ENCODE measurements at places on chromosomes 6 and 20.

GRCh38 chr6:157232161-157232895 is 91.0 kb downstream of the TMEM242 start:
- no peak for DNase-seq

DNA sequence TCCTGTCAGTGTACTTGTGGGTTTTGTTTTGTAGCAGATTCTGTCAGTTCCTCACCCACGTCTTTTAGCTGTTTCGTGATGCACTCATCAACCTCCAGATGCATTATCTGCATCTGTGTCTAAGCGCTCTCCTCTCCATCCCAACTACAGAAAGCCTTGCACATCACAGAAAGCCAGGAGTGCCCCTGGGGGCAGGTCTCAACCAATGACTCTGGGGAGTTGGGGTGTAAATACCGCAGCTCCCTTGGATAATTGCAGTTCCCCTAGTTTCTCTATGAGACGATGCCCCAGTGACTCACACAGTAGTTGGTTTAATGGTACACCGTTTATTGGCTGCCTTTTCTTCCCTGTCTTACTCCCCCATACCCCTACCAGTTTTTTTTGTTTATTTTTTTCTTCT is 158.1 kb downstream of the SOX4 start:
- no peak for DNase-seq

DNA sequence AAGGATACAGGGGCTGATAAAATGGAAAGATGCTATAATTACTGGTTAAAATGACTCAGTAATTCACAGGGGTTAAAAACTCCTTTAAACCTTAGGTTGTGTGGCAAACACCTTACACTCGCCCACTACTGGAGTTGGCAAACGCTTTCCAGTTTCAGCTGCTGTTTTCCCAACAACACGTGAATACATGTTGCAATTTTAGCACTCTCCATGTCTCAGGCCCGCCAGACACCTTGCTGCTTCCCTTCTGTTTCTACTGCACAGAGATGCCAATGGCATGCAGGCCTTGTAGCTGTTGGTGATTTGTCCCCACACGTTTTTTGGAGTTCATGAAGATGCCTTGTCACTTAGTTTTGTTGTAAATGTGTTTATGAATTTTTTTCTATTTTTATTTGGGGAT is 5.3 kb upstream of the TTPAL start:
- no peak for DNase-seq

GRCh38 chr6:2733324-2733723 is 17.4 kb downstream of the MYLK4 start:
- DNase-seq: no peak

GRCh38 chr20:61957961-61958715 is 107.5 kb downstream of the TAF4 start:
- no peak for DNase-seq

DNA sequence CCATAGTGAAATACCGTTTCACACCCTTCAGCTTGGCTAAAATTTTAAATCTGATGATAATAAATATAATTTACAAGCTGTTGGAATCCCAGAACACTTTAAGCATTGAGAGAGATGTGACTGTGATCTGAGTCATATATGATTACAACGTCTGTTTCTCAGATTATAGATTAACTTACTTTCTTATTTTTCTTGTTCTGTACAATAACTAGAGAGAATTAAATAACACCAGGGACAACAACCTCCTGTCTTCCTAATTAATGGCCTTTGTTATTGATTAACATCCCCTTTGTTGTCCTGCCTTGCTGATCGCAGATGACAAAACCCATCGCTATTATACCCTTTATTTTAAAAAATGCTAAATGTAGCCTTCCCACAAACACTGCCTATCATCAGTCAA is 87.8 kb upstream of the EZR start:
- no peak for DNase-seq

DNA sequence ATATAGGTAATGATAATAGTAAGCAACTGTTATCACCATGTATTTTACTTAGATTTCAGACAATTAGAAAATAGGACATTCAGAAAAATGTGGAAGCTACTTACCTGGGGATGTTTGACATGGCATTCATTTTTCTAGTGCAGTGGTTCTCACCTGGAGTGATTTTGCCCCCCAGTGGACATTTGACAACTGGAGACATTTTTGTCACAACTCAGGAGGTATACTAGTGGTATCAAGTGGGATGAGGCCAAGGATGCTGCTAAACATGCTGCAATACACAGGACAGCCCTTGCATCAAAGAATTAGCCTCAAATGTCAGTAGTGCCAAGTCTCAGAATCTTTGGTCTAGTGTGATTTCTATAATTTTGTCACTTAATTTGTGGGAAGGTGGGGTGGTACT is 36.1 kb downstream of the NUS1 start:
- DNase-seq: no peak

DNA sequence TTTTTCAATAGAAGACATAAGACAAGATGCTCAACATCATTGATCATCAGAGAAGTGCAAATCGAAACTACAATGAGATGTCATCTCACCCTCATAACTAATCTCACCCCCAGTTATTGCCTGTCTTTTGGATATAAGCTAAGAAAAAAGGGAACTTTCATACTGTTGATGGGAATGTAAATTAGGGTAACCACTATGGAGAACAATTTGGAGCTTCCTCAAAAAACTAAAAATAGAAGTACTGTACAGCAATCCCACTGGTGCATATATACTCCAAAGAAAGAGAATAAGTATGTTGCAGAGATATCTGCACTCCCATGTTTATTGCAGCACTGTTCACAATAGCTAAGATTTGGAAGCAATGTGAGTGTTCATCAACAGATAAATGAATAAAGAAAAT is 26.4 kb upstream of the PHF3 start:
- no peak for DNase-seq

DNA sequence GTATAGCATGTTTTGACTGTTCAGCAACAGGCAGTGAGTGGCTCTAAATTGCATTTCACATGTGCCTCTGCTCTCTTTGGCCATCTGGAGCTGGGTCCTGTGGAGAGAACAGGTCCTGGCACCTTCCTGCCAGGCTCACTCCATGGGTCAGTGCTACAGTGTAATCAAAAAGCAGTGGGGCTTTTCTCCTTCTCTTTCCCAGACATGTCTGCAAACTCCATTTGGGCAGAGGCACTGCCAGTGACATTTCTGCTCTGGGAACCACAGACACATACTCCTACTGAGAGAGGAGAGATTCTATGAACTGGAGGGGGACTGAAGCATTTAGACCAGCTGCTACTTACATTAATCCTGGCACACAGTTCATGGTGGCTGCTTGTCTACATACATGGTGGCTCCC is 68.3 kb upstream of the TRAF3IP2 start:
- DNase-seq: no peak

GRCh38 chr20:46020555-46020954 is 8.5 kb upstream of the SLC12A5 start:
- no peak for DNase-seq

- DNase-seq: no peak
Measured at GRCh38 chr20:4509825-4510522, 211.7 kb upstream of the PRND start.

GRCh38 chr6:84926189-84927155 is 162.1 kb upstream of the TBX18 start:
- no peak for DNase-seq

GRCh38 chr6:55652429-55652828 is 73.4 kb upstream of the HMGCLL1 start:
- no peak for DNase-seq

DNA sequence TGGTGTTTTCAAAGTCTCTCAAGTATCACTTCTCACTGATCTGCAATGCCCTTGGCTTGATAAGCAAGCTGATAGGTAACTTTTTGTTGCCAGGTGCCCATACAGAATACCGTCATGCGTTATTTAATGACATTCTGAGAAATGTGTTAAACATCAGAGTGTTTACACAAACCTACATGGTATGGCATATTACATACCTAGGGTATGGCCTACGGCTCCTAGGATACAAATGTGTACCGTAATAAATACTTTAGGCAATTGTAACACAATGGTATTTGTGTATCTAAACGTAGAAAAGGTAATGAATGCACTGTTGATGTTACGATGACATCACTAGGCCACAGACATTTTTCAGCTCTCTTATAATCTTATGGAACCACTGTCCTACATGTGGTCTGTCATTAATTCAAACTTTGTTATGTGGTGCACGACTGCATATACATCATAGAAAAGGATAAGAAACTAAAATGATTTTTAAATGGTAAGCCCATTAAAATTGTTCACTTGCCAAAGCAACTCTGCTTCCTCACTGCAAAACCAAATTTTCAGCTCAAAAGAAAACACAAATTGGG is 35.7 kb downstream of the CSNK2A1 start:
- DNase-seq: no peak

GRCh38 chr6:121856296-121856695 is 420.9 kb downstream of the GJA1 start:
- no peak for DNase-seq

- no peak for DNase-seq
Measured at GRCh38 chr6:112234601-112235000, 19.8 kb downstream of the LAMA4 start.

DNA sequence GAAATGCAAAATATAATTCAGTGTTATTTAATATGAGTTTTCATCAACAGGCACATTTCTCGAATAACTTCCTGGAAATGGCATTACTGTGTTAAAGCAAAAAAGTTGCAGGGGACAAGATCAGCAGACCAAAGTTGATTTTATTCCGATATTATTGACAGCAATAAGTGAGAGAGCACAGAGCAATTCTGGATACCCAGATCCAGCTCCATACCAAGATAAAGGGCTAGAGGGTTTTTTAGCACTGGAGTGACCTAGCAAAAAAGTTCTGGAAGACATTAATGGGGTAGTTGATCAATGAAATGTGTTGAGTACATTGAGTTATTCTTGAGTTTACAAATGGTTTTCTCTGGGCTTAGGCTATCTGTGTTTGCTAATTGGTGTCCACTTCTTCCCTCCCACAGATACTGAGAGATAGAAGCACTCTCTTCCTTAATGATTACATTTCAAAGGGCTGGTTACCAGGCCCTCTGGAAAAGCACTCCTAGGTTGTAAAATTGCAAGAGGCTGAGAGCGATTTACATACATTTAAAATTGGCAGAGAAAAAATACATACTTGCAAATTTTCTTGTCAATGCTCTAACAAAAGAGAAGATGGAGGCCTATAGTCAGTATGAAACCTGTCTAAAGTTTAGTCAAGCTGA is 47.0 kb upstream of the MANEA start:
- no peak for DNase-seq

DNA sequence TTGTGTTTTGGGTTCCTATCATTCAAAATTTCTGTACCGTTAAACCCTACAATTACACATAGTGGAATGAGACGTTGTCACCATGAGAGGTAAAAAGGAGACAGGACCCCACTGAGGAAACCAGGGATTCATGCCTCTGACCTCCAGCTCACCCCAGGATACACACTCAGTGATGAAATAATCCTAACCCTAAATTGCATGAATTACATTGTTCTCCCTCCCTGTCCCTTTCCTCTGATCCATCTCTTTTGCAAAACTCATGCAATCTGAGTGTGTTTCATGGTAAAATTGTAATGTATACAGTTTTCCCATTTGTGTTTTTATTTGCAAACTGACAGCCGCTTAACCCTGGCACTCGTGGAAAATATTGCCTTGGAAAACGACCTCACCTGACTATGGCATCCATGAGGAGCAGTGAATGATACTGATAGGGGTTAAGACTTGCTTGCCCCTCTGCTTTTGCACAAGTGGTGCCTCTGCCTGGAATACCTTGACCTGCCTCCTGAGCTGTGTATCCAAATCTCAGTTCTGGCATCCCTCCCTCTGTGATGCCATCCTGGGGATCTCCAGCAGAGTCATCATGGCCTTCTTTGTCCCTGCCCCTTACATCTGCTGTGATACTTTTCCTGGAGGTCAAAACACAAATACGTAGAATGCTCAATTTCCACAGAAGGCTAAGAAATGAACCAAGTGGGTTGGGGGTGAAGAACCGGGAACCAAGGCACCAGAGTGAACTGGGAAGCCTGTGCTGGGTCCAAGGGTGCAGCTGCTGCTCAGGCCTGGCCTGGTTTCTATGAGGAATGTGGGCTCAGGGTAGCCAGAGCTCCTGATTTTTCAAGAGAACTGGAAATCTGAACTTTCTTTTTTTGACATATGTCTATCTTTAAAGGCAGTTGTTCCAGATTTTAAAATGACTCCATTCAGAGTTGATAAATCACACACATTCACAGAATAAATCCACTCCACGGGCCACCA is 211.6 kb upstream of the ZNF217 start:
- no peak for DNase-seq

- no peak for DNase-seq
Measured at GRCh38 chr6:152846825-152847224, 96.2 kb downstream of the VIP start.

- DNase-seq: no peak
Measured at GRCh38 chr6:9646342-9647070, 768.4 kb downstream of the TFAP2A start.

DNA sequence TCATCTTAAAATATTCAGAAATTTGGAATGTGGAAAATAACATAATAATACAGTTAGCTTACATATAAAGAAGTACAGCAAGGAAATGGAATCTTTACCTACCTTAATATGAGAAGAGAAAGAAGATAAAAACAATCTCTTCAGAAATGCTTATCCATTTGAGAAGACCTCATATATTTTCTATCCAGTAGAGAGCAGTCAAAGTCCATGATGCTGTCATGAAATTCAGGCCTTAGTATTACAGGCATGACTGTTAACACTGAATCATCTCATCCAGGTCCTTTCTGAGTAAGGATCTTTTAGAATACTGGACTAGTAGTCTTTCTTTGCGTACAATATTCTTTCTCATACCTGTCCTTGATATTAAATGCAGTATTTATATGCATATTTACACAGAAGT is 713.4 kb downstream of the CD109 start:
- peak; percentile 3 for DNase-seq

DNA sequence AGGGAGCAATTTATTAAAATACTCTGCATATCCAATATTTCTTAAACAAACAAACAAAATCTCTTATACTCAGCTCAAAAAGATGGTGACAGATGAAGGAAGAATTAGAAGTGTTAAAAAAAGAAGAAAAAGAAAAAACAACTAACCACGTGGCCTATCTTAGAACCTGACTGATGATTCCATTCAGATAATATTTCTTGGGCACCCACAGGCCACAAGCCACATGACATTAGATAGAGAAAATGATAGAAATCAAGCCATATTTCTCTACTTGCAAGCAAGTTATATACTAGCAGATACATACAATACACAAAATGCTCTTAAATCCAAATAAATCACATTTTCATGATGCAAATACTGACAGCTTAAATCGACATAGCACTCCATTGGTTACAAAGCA is 14.5 kb upstream of the RAMACL start:
- no peak for DNase-seq

- no peak for DNase-seq
Measured at GRCh38 chr6:118309337-118310093, 238.6 kb upstream of the PLN start.

- DNase-seq: no peak
Measured at GRCh38 chr6:160215232-160215631, 43.4 kb downstream of the SLC22A2 start.

- no peak for DNase-seq
Measured at GRCh38 chr20:12702312-12702711, 306.5 kb upstream of the SPTLC3 start.

- no peak for DNase-seq
Measured at GRCh38 chr20:33188421-33188820, 20.5 kb downstream of the BPIFA2 start.

Measured in left renal pelvis (tissue), 4 donors.